ENCODE measurements at places on chromosomes 4 and X. TPM values are rescaled to one million over a fixed set of nuclear protein-coding genes. Genes with fewer than 3 reads are reported as not detected.

GRCh38 chr4:139789096-139789654 lies 123.6 kb downstream of the MGST2 start:
- H3K27me3 ChIP-seq, result no peaks in the 10 kb centered on the region
- no peak overlapping the region for H3K4me3 ChIP-seq
- H3K36me3 ChIP-seq, result no peaks in the 10 kb centered on the region
- no peak for DNase-seq

GLRA2 gene
- polyA plus RNA-seq, result not detected

DNA sequence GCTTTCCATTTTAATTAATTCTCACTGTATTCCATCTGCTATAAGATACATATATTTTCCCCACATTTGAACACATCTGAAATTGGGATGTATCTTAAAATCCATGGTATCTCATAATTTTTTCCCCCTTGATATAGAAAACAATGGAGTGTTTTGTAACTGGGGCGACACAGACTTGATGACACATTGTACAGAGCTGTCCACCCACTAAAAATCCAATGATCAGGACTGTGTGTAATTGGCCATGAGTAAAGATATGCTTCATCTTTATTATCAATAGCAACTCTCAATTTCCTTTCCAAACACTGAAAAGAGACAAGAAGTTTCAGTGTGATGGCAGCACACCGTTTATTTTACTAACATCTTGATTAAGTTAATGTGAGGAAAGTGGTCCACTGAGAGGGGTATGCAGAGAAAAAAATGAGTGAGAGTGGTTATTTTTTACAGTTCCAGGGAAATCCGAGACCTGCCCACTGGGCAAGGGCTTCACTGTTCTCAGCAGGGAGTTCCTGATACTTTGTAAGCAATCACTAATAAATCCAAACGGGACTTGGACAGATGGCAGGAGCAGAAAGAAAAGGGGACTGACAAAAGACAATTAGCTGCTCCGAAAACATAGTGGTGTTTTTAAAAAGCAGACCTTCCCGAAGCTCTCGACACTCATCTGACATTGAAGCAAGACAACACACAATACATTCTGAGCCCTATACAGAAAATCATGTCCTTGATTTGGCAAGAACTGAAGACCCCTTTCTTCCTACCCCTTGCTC lies 149.4 kb downstream of the TSPAN5 start:
- H3K27ac ChIP-seq, result no peak overlapping the region
- no peak for DNase-seq
- H3K36me3 ChIP-seq, result no peaks in the 10 kb centered on the region
- no peak overlapping the region for H3K4me3 ChIP-seq
- H3K27me3 ChIP-seq, result no peaks in the 10 kb centered on the region

- no peaks in the 10 kb centered on the region for H3K27me3 ChIP-seq
- no peak within 1 kb of the TSS for H3K4me3 ChIP-seq
- no peak for DNase-seq
- H3K27ac ChIP-seq, result no peak within 1 kb of the TSS
Observed at GRCh38 chr4:171812665-171813525, at the start of gene GALNTL6. Gene GALNTL6 (plus strand): TSS chr4:171813404.

- H3K27ac ChIP-seq, result no peak overlapping the region
- H3K4me1 ChIP-seq, result no peaks in the 10 kb centered on the region
- H3K36me3 ChIP-seq, result no peaks in the 10 kb centered on the region
- no peaks in the 10 kb centered on the region for H3K27me3 ChIP-seq
- DNase-seq, result no peak
Observed at GRCh38 chr4:121237069-121237399, 72.9 kb upstream of the TNIP3 start.

DNA sequence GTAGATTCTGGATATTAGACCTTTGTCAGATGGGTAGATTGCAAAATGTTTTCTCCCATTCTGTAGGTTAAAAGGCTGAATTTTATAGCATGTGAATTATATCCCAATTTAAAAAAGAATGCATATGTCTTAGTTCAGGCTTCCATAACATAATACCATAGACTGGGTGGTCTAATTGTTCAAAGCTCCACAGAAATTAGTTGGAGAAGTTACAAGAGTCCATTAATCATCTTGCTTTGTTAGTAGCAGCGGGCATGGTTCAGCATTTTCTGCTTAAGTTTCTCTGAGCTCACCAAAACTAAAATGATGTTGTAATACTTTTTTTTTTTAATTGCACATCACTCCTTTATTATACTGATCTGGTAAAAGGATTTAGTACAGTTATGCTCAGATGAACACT lies 1.8 kb downstream of the PGAM4 start:
- DNase-seq, result no peak
- H3K4me1 ChIP-seq, result no peaks in the 10 kb centered on the region
- no peak overlapping the region for H3K27ac ChIP-seq
- no peaks in the 10 kb centered on the region for H3K27me3 ChIP-seq
- no peaks in the 10 kb centered on the region for H3K36me3 ChIP-seq

PPM1K gene
- 64.3 TPM for polyA plus RNA-seq

DNA sequence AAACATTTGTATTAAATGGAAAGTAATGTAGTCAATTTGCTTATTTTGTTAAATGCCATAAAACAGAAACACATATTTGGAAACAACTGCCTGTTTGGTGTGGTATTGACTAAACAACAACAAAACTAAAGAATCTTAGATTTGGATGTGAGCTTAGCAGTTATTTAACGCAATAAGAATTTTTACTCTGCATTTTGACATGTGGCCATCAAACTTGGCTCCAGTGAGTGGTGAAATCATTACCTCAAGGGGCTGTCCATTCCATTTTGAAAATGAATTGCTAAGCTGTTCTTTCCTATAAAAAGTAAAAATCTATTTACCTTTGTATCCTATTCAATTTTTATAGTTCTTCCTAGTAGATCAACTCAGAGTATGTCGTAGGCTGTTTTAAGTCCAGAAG lies 84.2 kb downstream of the DKK2 start:
- no peak for DNase-seq
- H3K27ac ChIP-seq, result no peak overlapping the region
- H3K4me1 ChIP-seq, result no peaks in the 10 kb centered on the region
- no peaks in the 10 kb centered on the region for H3K27me3 ChIP-seq
- no peak overlapping the region for H3K4me3 ChIP-seq

- no peaks in the 10 kb centered on the region for H3K27me3 ChIP-seq
- DNase-seq, result no peak
- H3K4me3 ChIP-seq, result no peak overlapping the region
- H3K4me1 ChIP-seq, result no peaks in the 10 kb centered on the region
Observed at GRCh38 chr4:126451237-126451873, 1136.6 kb downstream of the FAT4 start.

GRCh38 chr4:84672177-84672576 lies 89.2 kb downstream of the CDS1 start:
- no peak overlapping the region for H3K4me3 ChIP-seq
- H3K27me3 ChIP-seq, result no peaks in the 10 kb centered on the region
- no peak for DNase-seq
- H3K27ac ChIP-seq, result no peak overlapping the region
- H3K4me1 ChIP-seq, result no peaks in the 10 kb centered on the region

DGKK gene
- polyA plus RNA-seq, result not detected

GRCh38 chr4:69689599-69689998 lies 36.6 kb upstream of the UGT2A1 start:
- no peaks in the 10 kb centered on the region for H3K4me1 ChIP-seq
- peak; percentile 33 for DNase-seq
- no peaks in the 10 kb centered on the region for H3K36me3 ChIP-seq
- H3K27ac ChIP-seq, result no peak overlapping the region
- no peaks in the 10 kb centered on the region for H3K27me3 ChIP-seq

TCEAL5 gene
- polyA plus RNA-seq, result not detected

STOX2 gene
- not detected for polyA plus RNA-seq

GPC4 gene
- polyA plus RNA-seq, result not detected

DNA sequence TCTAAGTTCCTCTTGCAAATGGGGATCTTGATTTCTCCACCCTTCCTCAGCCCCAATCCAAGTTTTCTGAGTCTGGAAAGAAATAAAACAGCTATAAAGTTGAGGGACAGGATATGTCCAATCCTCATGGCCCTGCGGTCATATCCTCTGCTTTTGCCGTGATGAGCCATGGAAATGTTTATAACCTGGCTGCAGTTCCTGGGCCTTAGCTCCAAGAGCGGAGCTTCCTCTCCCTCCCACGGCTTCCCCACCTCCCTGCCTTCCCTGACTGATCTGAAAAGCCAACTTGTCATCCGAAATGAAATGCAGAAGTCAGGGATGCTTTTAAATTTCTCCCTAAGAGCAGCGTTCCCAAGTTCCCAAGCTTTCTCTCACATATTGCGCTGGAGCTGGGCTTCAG lies 221.5 kb upstream of the SFRP2 start:
- no peaks in the 10 kb centered on the region for H3K36me3 ChIP-seq
- no peak overlapping the region for H3K27ac ChIP-seq
- no peaks in the 10 kb centered on the region for H3K4me1 ChIP-seq
- H3K4me3 ChIP-seq, result no peak overlapping the region

GRCh38 chr4:153506341-153507309 lies 40.5 kb downstream of the TMEM131L start:
- peaks cover 18% of the 10 kb centered on the region for H3K36me3 ChIP-seq
- no peaks in the 10 kb centered on the region for H3K4me1 ChIP-seq
- no peaks in the 10 kb centered on the region for H3K27me3 ChIP-seq
- no peak overlapping the region for H3K4me3 ChIP-seq
- peak overlapping the region; percentile 14 for H3K27ac ChIP-seq

DNA sequence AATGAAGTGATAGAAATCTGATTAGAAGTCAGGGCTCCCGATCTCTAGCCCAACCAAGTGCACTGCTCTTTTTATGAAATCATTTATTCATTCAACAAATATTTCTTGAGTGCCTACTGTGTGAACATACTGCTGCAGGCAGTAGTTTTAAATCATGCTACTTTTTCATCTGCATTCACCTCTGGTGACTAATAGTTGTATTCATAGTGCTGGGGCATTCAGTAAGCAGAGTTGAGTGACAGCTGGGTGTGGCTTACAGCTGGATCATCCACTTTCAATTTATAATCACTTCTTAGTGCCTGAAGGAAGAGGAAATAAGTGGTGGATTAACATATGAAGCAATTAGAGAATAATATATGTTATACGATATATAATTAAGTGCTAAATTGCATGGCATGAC lies 94.1 kb upstream of the HPRT1 start:
- DNase-seq, result no peak
- H3K27ac ChIP-seq, result no peak overlapping the region
- H3K27me3 ChIP-seq, result no peaks in the 10 kb centered on the region
- H3K36me3 ChIP-seq, result no peaks in the 10 kb centered on the region
- no peaks in the 10 kb centered on the region for H3K4me1 ChIP-seq

DNA sequence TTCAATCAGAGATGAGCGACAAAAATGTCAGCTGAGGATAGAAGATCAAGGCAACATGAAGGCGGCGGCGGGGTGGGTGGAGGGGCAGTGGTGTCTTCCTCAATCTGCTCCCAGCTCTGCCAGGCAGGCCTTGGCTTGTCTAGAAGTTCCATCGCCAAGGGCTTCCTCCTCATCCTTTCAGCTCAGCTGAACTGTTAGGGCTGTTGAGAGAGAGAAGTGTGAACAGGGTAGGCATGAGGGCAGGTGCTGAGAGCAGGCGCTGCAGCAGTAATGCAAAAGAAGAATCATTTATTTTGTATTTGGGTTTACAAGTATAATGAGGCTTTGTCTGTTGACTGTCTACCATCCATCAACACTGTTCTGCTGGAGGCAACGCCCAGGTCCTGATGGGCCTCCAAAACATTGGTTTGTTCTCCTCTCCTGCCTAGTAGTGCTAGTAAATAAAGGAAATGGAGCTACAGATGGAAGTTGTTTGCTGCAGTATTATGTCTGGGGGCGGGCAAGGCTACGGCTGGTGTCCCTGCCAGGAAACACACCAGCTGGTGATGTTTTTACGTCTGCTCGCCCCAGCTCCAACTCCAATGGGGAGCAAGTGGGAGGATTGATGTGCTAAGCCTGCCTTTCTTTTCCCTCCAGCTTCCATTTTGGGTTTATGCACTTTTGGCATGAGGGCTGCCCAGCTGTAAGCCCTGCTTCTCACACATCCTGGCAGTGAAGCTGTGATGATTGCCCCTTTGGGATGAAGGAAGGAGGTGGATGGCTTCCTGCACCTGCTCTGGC lies 139.4 kb upstream of the BOD1L1 start:
- H3K4me3 ChIP-seq, result no peak overlapping the region
- no peak for DNase-seq
- no peaks in the 10 kb centered on the region for H3K27me3 ChIP-seq
- H3K36me3 ChIP-seq, result no peaks in the 10 kb centered on the region
- no peak overlapping the region for H3K27ac ChIP-seq
- no peaks in the 10 kb centered on the region for H3K4me1 ChIP-seq

DNA sequence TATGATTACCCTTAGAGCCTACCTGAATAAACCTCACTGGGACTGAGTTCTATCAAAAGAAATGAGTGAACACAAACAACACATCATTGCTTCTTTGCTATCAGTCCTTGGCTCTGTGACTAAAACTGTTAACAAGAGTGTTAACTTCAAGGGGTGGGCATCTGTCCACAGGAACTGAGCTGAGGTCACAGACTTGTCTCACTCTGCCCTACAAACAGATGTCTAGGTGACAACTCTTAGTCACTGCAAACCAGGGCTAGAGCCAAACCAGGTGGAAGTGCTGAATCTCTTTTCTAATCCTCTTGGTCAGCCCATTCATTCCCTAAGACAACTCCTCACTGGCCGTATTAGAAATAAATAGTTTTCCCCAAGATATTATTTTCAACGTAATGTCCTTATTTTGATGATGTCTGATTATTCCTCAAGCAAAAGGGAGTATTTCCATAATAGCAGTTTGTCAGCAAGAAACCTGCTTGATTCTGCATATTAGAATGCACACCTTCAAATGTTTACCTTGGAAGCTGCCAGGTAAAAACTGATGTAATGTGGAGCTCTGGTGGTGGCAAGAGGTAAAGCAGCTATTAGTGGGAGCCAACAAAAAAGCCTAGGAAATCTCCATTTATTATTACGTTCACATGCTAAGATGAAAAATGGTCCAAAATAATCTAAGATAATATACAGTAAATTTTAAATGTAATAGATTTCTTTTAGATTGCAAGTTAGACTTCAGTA lies 4.0 kb downstream of the COL25A1 start:
- peaks cover 10% of the 10 kb centered on the region for H3K27me3 ChIP-seq
- no peak overlapping the region for H3K4me3 ChIP-seq
- H3K27ac ChIP-seq, result no peak overlapping the region
- H3K36me3 ChIP-seq, result no peaks in the 10 kb centered on the region
- no peak for DNase-seq
